ENCODE measurements at places on chromosomes 2 and 18. TPM values are rescaled to one million over a fixed set of nuclear protein-coding genes. Genes with fewer than 3 reads are reported as not detected.

GRCh38 chr2:163475815-163476214, 260.0 kb downstream of the FIGN start:
- DNase-seq = no peak

DNA sequence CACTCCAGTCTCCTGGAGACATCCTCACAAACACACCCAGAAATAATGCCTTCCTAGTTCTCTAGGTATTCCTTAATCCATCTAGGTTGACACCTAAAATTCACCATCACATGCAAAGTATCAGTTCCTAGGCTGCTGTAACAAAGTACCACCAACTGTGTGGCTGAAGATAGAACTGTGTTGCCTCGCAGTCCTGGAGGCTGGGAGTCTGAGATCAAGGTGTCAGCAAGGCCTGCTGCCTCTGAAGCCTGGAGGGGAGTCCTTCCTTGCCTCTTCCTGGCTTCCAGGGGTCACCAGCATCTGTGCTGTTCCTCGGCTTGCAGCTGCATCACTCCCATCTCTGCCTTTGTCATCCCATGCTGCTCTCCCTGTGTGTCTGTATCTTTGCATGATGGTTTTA, 36.3 kb upstream of the TMEM131 start:
- DNase-seq = no peak

DNA sequence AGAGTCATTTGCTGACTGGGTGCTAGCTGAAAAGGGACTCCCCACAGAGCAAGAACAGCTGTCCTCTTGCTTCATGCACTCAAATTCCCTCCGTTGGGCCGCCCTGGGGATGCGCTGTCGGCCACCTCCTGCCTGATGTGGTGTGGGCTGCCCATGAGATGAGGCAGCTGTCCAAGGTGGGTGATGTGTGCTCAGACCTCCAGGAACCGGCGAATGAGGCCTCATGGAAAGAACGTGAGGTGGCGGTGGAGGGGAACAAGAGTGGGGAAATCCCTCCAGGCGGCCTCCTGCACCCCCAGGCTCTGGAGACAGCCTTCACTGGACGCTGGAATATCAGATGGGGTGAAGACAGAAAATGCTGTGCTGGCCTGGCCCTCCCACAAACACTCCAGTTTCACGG, 79.8 kb downstream of the LONRF2 start:
- peak; percentile 1 for DNase-seq

GRCh38 chr2:159262226-159262625, 24.3 kb downstream of the WDSUB1 start:
- no peak for DNase-seq

- DNase-seq = peak; percentile 91
These were observed 48.2 kb upstream of the PPM1B start for GRCh38 chr2:44120428-44120827.

- no peak for DNase-seq
These were observed 127.4 kb downstream of the MEIS1 start for GRCh38 chr2:66562304-66562685.

GRCh38 chr18:44325903-44326635, 354.6 kb upstream of the SETBP1 start:
- DNase-seq = peak; percentile 69

DNA sequence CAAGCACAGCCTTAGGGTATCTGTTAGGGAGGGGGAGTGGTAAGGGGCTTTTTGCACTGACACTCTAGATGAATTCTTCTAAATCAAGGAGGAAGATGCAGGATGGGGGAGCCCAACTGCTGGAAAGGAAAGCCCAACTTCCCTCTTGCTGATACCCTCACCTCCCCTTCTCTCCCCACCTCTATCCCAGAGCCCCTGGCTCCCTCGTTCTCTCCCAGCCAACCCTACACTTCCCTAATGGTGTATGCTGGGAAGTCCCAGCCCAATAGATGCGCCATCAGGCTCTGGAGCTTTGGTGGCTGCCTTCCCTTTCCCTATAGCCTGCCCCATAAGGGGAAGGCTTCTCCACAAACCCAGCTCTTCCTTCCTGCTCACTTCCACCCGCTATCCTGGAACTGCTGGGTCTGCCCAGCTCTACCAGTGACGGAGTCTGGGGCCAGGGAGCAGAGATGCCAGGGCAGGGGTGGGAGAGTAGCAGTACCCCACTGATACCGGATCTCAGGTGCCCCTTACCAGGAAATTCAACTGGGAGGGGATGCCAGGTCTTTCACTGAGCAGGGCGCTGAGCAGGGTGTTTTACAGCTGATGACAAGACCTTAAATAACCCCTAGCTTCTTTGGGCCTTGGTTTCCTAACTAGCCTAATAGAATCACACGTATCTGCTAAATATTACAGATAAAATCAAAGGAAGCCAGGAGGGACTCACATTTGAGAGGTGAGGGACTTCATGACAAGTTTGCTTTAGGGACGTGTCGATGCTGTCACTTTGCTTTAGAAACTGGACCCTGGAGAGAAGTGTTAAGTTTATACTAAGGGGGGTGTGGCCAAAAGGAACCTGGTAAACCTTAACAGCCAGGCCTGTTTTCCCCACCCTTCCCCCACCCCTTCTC, 82.6 kb downstream of the DNMT3A start:
- DNase-seq = no peak

DNA sequence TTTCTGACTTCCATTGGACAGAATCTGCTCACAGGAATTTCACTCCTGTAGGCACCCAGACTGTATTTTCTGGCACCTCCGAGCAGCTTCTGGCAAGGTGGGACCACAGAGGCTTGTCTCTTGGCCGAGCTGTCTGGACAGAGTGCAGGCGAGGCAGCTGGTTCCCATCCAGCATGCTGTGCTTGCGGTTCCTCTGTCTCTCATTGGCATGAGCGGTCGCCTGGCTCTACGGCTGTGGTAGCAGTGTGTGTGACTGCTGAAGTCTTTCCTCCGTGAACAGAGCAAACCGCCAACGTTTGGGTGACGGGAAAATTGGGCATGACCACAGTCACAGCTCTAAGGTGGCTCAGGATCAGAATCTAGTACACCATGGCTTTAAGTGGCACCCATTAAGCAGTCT, 411.7 kb upstream of the NETO1 start:
- no peak for DNase-seq

DNA sequence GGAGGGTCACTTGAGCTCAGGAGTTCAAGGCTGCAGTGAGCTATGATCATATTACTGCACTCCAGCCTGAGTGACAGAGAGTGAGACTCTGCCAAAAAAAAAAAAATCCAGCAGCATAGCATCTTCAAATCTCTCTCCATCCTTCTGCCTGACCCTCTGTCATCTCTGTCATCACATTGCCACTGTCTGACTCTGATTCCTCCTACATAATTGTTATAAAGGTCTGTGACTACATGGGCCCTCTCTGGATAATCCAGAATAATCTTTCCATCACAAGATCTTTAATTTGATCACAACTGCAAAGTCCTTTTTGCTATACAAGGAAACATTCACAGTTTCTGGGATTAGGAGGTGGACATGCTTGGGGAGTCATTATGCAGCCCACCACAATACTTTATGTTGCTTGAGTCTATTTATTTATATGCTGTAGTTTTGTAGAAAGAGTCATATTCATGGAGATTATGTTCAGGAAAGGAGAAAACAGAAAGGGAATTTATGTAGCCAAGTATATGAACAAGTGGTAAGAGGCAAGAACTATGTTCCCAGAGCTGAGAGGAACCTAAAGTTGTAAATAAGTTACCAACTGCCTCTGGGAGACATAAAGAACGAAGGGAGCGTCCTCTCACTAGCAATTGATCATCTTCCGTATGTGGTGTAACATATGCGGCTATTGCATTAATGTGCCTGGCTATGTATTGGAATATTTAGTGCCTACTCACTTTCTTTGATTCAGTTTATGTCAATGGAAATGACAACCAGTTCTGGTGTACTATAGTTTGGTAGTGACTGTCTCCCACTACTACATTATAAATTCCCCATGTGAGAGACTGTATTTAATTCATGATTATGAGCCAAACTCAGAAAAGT, 21.5 kb downstream of the RND3 start:
- no peak for DNase-seq

DNA sequence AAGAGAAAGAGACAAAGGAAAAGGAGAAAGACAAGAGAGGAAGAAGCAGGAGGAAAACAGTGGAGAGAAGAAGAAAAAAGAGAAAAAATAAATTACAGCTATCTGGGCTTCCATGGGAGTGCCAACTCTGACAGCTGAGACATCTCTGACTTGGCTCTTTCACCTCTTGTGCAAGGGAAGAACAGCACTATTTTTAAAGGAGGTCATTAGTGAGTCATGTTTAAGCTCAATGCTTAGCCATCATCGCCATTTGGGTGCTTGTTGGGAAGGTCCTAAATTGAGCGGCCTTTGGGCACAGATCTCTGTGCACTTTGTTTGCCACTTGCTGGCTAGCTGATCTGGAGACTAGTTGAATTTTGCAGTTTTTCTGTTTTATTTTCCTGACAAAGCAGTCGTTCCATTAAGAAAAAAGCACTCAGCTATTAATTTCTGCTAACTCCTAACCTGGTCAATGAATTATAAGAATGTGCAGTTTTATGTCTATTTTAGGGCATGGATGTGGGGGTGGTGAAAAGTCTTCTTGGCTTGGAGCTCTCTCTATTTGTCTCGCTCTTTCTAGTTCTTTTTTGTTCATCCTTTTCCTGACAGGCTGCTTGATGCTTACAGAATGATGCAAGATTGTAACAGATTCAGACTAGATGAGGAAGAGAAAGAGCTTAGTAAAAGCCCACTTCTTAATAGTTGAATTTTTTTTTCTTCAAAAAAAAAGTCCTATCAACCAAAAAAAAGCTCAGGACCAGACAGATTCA, 231.5 kb downstream of the SLC8A1 start:
- peak; percentile 90 for DNase-seq

DNA sequence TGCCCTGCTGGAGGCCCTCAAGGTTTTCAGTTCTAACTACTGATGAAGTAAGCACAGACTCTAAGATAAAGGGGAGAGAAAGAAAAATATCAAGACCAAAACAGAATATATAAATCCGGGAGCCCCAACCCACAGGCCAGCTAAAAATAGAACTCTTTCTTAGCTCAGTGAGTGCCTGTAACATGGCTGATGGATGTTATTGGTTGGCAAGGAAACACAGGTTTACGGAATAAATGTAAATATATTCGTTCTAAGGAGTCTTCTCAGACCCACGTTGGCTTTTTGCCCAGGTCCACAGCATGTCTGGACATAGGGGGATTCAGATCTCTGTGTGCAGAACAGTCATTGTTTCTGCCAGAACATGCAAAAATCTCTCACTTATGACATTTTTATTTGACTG, 139.0 kb upstream of the SERPINE2 start:
- no peak for DNase-seq

DNA sequence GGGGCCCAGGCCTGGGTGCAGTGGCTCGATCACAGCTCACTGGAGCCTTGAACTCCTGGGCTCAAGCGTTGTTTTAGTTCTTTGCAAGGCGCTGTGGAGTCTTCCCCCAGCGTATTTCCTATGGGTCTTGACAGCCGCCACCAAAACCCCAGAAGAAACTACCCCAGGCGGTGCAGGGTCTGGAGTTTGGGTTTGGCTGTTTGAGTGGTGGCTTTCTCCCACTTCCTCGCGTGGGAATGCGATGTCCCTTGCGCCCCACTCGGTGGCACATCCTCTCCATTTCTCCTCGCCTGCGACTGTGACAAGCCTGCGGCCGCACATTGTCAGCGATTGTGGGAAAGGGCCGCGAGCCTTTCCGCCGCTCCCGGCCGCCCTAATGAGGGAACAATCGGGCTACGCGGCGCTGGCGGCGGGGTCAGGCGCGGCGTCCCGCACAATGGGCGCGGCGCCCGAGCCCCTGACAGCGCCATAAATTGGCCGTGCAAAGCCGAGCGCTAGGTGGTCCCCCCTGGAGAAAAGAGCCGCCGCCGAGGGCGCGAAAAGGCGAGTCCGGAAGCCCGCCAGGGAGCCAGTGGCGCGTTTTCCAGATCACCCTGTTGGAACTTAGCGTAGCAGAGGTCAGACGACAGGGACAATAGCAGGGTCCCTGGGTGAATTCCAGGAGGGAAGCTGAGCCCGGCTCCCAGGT, 194.9 kb upstream of the POU3F3 start:
- DNase-seq = no peak

GPR35 gene
- total RNA-seq = 1.0 TPM

SH3BP4 gene
- 53.3 TPM for total RNA-seq

CHN1 gene
- 61.4 TPM for total RNA-seq

FAM228A gene
- total RNA-seq = not detected

GALR1 gene
- total RNA-seq = not detected

DSC3 gene
- not detected for total RNA-seq

CLIP4 gene
- total RNA-seq = 38.0 TPM

PID1 gene
- total RNA-seq = 32.3 TPM

TMEM247 gene
- total RNA-seq = not detected

SRD5A2 gene
- total RNA-seq = not detected

PIEZO2 gene
- 3.3 TPM for total RNA-seq

CXCR1 gene
- not detected for total RNA-seq

Data from LHCN-M2 (cell line).